Stimulated activated naive B cell treated with anti-CD40 and anti-IgM and Interleukin-4, amounts not matched to agents 10 μg/mL and 1 μg/mL and 100 μg/mL, for 72 hours (primary cell): ENCODE measurements at places on chromosomes 11 and 22.

DNA sequence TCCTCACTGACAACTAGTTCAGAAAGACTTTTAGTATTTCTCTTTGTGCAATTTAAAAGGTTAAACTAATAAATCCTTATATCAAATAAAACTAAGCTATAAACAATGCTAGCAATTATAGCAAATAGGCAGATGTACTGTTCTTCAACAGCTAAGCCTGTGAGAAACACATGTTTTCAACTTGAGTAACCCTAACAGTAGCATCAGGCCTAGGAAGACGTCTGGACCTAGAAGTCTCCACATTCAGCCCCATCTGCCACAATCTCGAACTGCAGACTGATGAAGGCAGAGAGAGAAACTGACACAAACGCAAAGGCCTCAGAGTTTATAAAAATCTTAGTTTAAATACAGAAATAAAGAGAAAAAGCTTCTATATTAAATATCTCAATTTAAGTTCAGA lies 2.5 kb downstream of the ST13 start:
- DNase-seq: no peak

DNA sequence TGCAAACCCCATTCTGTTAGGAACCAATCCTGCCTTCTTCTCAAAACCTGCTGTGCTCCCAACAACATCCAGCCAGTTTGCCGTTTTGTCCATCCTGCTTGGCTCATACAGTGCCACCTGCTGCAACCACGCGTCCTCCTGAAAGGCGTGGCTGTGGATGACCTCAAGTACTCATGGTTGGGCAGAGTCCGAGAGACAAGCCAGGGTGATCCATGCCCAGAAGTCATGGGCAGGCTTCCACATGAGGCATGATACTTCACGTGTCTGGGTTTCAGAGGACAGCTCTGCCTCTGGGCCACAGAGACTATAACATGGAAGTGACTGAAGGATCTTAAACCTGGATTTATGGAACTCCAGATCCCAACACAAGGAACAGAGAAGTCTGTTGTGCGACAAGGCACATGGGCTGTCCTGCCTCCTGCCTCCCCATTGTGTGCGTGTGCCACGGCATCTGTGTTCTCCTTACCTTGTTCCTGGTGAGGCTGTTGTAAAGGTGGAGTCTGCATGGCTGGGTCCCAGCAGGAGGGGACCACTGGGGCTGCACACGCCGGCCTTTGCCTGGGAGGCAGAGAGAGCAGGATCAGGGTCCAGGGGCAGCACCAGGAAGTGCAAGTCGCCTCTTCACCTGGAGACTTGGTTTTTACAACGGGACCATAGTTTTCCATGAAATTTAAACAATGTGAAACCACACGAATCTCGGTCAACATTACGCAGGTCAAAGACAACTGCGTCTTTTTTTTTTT lies 15.4 kb downstream of the CARS1 start:
- DNase-seq: no peak

- DNase-seq: no peak
Observed at GRCh38 chr11:116837231-116838091, at the start of gene APOA1. APOA1 (minus strand) TSS chr11:116837622; CDS start chr11:116837387, 235 bp downstream.

DNA sequence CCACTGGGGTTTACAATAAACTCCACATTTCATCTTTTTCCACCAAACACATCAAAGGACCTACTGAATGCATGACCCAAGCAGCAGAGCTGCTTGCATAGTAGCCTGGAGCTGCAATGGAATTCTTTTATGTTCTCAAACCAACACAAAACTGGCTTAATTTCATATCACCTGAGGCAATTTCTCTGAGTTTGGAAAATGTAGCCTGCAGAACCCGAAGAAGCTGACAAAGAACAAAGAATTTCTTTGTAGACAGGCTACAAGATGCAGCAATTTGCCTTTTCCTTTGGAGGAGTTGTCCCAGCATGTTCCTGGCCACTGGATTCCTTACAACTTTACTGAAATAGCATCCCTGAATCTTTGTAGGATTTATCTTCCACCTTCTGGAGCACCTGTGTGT lies 5.5 kb upstream of the TECTA start:
- no peak for DNase-seq

DNA sequence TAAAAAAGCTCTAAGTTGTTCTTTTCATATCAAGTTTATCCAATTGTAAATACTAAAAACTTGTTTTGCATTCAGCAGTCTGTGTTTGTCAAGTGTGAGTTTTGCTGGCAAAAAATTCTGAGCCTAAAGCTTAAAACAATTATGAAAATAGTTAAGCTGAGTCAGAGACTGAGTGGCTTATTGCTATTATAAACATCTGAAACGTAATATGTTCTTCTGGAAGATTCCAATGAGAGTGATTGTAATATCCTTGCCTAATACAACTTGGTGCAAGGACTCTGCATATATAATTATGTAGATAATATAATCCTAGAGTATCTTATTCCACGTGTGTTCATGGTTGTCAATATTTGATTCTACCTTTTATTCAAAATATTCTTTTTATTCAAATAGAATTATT lies 14.1 kb upstream of the NUP50 start:
- no peak for DNase-seq

DNA sequence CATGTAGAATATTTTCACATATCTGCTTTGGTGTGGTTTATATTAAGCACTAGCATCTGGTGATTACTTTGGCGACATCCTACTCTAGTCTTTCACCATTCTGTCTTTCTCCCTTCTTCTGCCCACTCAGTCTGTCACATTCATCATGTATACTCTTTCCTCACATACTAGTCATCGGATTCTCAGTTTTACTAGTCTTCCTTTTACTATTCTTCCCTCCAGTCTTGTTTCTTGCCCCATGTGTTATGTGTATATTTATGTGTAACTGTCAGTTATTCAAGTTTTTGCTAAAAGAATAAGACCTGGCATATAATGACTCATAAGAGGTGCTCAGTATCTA lies 4.6 kb upstream of the DIXDC1 start:
- no peak for DNase-seq

DNA sequence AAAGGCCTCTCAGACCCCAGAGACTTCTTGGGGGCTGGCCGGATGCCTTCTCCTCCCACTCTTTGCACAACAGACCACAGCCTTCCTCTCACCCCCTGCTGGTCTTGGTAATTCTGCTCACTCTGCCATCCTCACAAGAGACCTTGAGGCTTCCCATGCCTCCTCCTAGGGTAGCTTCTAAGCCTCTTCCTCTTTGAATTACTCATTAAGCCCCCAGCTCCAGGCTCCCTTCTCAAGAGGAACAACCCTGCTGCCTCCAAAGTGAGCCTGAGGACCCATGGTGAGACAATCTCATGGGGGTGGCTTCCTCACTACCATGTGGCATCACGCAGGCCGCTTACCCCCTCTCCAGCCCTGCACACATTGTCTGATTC lies 184.6 kb upstream of the SYT13 start:
- no peak for DNase-seq
